ENCODE measurements at places on chromosomes 4 and X.

GRCh38 chr4:87805971-87806370 lies 6.6 kb downstream of the IBSP start:
- no peak for DNase-seq

GRCh38 chr4:30755346-30755745 lies 35.2 kb downstream of the PCDH7 start:
- no peak for DNase-seq

- DNase-seq, result no peak
These were observed 537 bp downstream of the RBM10 start for GRCh38 chrX:47145395-47146120.

DNA sequence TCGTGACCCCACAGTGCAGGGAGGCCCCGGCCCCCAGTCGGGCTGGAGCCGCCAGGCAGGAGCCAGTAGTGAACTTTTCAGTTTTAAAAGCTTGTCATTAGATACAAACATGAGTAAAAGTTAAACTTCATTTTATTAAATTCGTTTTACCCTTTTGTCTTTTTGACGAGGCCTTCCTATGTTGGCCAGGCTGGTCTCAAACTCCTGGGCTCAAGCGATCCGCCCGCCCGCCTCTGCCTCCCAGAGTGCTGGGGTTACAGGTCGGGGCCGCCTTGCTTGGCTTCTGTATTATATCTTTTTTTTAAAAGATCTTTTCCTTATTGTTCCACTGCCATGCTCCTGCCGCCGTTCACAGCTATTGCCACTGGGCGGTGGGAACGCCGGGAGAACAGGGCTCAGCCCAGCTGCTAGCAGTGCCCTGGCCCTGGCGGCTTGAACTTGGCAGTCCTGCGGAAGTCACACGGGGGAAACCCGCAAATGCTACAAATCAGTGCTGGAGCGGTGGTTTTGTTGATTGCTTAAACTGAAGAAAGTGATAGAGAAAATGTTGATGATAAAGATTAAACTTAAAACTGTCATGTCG lies 968 bp upstream of the NELFA start:
- DNase-seq, result peak; percentile 53

GRCh38 chr4:100290585-100290984 lies 100.3 kb upstream of the DDIT4L start:
- DNase-seq, result no peak

DNA sequence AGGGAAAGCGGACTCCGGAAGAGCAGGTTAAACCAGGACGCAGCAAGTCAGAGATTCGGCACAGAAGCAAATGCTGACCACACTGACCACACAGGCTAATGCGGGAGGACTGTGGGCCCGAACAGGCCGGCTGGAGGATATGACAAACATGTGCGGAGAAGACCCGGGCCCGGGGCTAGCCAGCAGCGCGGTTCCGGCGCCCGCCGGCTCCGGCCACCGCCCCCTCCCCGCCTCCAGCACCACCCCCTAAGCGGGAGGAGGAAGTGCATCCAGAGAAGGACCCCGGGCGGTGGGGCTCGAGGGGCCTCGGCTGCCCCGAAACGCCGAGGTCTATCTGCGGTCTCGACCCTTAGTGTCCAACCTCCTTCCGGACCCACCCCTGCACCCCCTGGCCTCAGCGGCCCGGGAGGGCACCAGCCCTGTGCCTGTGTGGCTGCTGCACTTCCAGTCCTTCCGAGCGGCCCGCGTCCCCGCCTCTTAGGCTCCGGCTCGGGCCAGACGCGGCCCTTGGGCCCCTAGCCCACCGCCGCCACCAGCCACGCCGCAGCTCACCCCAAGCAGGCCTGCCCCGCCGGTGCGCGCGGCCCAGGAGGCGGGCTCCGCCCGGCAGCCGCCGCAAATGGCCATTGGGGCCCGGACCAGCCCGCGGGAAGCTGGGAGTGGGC lies 2.1 kb downstream of the ELOVL6 start:
- peak; percentile 31 for DNase-seq

DNA sequence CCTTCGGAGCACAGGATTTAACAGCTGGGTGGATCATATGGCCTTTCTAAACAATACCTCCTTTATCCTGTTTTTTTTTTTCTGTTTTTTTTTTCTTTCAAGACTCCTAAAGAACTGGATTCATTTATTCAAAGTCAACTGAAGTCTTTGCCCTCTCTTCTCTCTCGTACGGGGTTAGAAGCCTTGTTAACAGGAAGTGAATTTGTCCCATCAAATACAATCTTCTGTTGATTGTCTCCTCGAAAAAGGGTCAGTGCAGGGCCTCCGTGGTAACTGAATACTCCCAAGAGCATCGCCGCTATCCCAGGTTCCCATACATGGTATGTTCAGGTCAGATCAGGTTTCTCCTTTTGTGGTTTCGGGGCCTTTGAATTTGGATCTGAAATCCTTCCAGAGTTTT lies 1.8 kb upstream of the TMEM128 start:
- no peak for DNase-seq

- DNase-seq, result no peak
These were observed 5.9 kb downstream of the FAM199X start for GRCh38 chrX:104172121-104172520.

DNA sequence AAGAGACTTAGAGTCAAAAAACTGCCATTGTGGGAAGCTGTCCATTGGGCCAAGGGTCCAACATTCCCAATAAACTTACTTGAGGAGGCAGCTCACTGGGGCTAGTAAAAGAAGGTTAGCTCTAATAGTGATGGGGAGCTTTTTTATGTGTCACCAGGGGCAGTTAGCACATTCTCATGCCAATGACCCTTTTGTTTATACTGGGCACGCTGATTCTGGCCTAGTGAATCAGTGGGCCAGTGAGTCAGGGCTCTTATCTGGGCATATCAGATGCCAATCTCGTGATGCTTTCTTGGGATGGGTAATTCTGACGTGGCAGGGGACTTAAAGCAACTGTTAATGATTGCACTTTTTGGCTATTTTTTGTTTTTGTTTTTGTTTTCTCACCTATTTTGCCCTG lies 27.8 kb downstream of the TCEAL1 start:
- DNase-seq, result no peak

DNA sequence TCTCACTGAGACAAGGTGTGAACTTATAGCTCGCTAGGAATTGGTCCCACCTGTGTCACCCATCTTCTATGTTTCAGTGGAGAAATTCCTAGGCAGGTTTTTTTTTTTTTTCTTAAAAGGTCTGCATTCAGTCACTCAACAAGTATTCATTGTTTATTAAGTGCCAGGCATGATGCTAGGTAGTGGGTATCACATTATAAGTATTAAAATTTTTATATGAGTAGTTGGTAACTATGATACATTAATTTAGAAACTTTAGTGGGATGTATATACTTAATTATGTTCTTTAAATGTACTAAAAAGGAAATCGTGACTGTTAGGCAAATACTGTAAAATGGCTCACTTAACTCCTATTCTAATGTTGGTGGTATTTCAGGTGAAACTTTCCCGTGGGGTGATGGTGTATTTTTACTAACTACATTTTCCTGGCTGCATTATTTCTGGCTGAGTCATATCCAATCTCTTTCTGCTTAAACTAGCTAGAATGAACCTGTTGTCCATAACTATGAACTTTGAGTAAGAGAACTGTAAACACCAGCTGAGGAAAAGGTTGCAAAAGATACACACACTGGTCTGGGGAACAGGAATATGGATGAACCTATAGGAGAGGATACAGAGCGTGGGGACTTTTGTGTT lies 49.3 kb upstream of the MED14 start:
- DNase-seq, result no peak

DNA sequence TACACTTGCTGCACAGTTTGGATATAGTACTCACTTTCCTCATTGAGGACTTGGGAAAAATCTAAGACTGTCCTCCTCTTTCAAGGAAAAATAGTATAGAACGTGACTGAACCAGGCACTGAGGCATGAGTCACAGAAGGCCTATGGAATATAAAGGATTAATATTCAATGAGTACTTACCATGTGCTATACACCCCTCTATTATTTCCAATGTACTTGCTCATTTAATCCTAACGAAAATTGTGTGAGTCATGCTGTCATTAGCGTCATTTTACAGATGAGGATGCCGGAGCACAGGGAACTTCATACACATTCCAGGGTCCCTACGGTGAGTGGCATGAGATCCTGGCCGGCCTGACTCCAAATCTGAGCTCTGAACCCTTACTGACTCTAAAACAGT lies 2136.2 kb upstream of the TENM3 start:
- no peak for DNase-seq

GRCh38 chr4:159077702-159078495 lies 25.0 kb upstream of the RAPGEF2 start:
- no peak for DNase-seq

- DNase-seq, result no peak
These were observed 81.1 kb downstream of the MBNL3 start for GRCh38 chrX:132407691-132408090.

- DNase-seq, result no peak
These were observed 76.5 kb upstream of the ETNPPL start for GRCh38 chr4:108839333-108839732.

DNA sequence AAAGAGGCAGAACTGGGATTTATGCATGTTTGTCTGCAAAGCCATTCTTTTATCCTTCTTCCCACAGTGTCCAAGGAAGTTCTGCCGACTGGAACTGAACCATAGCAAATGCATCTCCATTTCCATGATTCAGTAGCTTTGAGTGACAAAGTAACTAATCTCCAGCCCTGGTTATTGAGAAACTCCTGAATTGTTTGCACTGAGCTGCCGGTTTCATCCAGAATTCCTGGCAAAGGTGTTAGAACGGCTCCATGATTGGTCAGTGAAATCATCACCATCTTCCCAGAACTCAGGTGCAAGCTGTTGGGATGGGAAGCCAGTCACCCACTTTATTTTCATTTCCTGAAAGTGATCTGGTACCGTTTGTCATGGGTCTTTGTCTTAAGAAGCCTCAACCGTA lies 47.0 kb upstream of the SLC34A2 start:
- no peak for DNase-seq

DNA sequence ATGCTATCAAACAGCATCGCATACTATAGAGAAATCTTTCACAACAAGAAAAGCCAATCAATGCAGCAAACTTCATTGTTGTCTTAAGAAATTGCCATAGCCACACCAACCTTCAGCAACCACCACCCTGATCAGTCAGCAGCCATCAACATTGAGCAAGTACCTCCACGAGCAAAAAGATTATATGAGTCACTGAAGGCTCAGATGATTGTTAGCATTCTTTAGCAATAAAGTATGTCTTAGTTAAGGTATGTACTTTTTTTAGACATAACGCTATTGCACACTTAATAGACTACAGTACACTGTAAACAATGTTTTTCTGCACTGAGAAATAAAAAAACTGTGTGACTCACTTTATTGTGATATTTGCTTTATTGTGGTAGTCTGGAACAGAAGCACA lies 37.8 kb upstream of the FUNDC1 start:
- DNase-seq, result no peak

GRCh38 chr4:1765409-1766072 lies 27.6 kb upstream of the FGFR3 start:
- no peak for DNase-seq

GRCh38 chr4:185020293-185020808 lies 2.1 kb downstream of the HELT start:
- no peak for DNase-seq

- no peak for DNase-seq
These were observed 175.8 kb downstream of the COMMD8 start for GRCh38 chr4:47287735-47288134.

All from stimulated activated CD4-positive, alpha-beta T cell treated with anti-CD3 and anti-CD28 coated beads, Interleukin-1b, Interleukin-23, amount 100 ng/mL, for 48 hours (primary cell).